ENCODE measurements at places on chromosomes 7 and 10.
A peak's percentile ranks its signal among the peaks of the same experiment; 100 is the strongest.

- no peak for DNase-seq
These were observed 552.3 kb downstream of the PTPRN2 start for GRCh38 chr7:158035343-158035742.

- DNase-seq, result no peak
These were observed 649.6 kb downstream of the TNS3 start for GRCh38 chr7:46932306-46932675.

- no peak for DNase-seq
These were observed 64.6 kb upstream of the KCNMA1 start for GRCh38 chr10:77702166-77702565.

DNA sequence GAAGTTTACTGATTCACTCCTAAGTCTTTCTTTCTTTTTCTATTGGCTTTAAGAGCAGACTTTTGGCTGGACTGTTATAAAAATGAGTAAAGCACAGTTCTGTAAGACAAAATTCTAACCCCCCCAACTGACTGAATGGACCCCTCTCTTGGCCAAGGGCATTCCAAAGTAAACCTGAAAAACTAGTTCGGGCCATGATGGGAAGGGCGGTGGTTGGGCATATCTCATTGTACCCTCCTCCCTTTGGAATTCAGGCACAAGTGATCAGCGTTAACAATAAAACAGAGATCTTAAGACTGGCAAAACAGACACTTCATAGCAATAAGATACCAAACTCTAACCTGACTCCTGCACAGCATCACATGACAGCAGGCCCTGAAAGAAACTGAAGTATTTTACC lies 6.1 kb upstream of the KIF20B start:
- DNase-seq, result no peak

DNA sequence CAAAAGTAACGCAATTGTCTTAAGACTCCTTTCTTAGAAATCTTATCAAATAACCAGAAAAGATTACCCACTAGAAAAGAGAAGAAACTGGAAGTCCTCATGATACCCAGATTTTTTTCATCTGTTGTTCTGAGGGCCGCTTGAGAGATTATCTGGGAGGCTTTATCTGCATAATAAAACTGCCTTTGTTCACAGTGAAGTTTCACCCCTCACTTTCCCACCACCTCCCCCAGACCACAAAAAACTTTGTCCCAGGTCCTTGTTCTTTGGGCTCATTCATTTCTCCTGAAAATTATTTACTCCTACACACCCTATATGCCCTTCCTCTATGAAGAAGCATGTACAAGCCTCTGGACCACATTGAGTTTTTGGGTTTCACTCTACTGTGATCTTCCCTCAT lies 745.1 kb upstream of the COBL start:
- DNase-seq, result no peak

- DNase-seq, result no peak
These were observed 169.7 kb upstream of the PHYHIPL start for GRCh38 chr10:59006511-59007306.

DNA sequence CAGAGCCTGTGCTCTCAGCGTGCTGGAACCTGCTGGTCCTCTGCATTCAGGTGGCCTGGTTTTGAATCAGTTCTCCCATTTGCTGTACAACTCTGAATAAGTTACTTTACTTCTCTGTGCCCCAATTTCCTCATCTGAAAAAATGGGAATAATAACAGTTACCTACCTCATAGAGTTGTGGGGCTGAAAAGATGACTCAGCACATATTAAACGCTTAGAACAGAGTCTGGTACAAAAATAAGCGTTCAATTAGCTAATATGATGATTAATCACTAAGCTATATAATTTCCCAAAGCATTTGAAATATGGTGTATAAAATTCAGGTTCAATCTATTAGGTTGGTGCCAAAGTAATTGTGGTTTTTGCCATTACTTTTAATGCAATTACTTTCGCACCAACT lies 259.1 kb downstream of the PRPF18 start:
- no peak for DNase-seq

- peak; percentile 27 for DNase-seq
These were observed 34.8 kb downstream of the GRID2IP start for GRCh38 chr7:6516387-6516983.

DNA sequence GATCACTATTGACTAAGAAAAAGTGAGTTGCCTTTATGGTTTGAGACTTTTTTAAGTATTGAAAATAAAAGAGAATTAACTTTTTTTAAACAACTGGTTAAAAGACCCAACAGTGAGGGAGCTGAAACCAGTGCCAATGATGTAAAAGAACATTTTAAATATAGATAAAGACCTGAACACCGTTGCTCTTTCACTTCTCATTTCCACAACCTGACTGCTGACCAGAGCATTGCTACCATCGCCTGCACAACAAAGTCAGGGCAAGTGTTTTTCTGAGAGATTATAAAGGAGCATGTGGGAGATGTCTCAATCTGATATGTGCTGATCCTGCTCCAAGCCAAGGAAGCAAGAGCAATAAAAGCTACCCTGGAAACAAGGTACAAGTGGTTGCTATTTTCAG lies 34.7 kb downstream of the IMMP2L start:
- DNase-seq, result no peak

DNA sequence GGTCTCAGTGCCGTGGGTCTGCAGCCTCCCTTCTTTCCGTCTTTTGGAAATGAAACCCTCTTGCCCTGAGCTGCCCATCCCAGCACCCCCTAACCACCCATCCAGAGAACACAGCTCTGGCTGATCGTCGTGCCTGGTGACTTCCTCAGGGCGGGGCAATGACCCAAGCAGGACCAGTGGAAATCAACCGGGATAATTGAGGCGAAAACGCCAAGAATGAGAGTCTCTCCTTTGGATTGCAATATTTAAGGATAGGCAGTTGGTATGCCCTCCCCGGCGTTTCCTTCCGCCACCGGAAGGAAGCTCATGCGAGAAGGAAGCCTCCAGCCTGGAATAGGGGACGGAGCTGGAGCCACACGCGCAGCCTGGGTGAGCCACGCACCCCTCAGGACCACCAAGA lies 73.7 kb upstream of the PFKP start:
- DNase-seq, result no peak

DNA sequence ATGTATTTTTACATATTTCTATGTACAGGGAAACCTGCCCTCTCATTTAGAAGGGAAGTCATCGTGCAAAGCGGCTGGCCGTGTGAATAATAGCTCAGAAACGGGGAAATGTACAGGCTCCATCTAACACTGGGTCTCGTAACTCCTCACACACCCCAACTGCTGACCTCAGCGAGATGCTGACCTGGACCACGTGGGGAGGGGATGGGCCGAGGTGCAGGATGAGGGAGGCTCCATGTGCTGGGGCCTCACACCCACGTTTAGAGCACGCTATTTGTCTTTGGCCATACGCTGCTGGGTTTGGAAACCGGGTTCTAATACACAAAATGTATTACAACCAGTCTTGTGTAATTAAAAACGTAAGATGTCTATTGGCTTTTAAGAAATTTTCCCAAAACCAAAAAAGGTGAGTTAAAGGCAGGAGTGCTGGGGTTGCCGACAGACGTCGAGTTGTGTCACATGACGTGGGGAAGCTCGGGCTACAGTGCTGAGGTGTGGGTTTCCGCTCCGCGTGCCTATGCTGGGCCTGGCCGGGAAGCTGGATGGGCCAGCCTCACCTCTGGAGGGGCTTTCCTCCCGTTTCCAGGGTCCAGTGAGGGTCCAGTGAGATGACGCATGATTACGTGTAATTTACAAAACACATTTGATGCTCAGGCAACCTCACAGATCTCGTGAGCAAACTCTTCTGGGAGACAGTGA lies 215.6 kb downstream of the DNAJB6 start:
- no peak for DNase-seq

- no peak for DNase-seq
These were observed 8.4 kb downstream of the RAB18 start for GRCh38 chr10:27512548-27512947.

DNA sequence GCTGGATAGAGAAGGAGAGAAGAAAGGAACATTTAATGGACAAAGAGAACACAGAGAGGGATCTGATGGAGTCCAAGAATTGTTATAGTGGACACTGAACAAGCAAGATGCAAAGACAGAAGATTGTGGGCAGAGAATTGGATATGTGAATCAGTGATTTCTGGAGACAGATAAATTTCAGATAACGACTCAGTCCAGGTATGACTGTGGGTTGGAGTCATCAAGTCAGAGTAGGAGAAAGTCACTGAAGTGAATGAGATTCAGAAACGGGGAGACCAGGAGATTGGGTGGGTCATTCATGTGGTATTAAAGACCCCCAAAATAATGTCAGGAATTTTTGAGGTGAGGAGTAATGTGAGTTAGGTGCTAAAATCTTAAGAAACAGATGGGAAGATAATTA lies 23.0 kb downstream of the ASB4 start:
- no peak for DNase-seq

- no peak for DNase-seq
These were observed 195.4 kb downstream of the MAD1L1 start for GRCh38 chr7:2037301-2037807.

- DNase-seq, result no peak
These were observed 353.4 kb downstream of the TNS3 start for GRCh38 chr7:47228386-47229014.

- no peak for DNase-seq
These were observed 15.6 kb upstream of the TNRC18 start for GRCh38 chr7:5439209-5439571.

DNA sequence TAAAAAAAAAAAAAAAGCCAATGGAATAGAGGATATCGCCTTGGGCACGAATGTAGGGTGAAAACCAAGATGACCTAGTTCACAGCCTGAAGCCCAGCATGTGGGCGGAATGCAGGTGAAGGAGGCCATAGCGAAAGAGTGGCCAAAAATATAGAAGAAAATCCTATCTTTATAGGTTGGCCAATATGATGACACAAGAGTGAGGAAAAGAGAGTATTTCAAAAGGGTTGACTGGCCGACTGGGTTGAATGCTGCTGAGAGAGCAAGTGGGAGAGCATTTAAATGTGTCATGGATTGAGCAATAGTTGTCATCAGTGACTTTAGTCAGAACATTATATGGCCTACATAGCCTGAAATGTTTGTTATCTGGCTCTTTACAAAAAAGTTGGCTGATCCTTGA lies 17.2 kb upstream of the GLI3 start:
- no peak for DNase-seq

GRCh38 chr10:117334926-117335325 lies 40.3 kb downstream of the PDZD8 start:
- DNase-seq, result no peak

DNA sequence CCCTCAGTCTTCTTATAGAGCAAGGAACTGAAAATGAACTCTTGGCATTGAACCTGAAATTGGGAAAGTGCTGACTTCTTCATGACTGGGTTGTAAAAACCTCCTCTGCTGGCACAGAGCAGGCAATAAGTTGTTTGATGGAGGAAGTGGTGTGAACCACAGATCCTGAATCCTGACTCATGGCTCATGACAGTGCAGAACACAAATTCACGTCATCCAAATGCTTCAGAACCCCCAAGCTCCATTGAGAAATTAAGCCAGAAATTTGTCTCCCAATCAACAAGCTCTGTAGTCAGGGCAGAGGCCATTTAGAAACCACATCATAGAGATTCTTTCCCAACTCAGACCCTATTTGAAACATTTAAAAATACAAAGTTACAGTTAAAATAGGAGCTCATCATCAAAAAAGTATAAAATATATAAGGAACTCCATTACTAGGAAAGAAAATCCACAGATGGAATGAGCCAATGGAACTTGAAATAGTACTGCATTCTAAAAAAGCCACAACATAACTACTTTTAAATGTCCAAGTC lies 10.3 kb upstream of the STK17A start:
- DNase-seq, result no peak

DNA sequence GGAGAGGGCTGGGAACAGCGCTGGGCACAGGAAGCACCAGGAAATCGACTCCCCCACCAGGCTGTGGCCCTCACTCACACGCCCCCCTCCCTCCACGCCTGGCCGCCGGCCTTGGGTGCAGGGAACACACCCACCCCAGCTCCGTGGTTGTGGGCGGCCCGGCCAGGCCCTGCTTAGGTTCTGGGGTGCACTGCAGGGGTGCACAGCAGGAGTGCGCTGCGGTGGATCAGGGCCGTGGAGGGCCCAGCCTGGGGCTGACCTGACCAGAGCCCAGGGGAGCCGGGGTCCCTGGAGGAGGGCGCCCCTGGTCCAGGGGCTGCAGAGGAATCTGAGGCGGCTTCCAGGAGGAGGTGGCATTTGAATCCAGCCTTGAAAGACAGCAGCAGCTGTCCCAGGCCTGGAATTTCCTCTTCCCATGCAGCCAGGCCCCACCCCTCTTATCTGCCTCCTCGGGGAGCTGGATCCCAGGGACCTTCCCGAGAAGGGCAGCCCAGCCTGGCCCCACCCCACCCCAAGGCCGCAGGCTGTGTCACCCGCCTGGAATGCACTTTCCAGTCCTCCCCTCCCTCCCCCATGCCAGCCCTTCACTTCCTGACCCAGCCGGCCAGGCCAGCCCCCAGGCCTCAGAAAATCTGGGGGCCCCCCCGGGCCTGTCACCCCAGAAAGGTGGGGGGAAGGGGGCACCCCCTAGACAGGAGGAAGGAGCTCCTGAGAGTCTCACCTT lies 18.4 kb upstream of the PDGFA start:
- DNase-seq, result no peak

DNA sequence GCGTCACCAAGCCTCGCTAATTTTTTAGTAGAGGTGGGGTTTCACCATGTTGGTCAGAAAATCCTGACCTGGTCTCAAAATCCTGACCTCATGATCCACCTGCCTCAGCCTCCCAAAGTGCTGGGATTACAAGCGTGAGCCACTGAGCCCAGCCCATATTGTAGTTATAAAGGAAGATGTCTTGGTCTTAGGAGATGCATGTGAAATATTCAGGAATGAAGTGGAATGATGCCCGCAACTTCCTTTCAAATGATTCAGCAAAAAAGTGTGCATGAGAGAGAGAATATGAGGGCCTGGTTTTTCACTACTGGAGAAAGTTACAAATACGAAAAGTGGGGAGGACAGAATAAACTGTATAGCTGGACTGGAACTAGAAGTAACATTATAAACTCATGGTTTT lies 15.9 kb downstream of the TMEM209 start:
- no peak for DNase-seq

- DNase-seq, result no peak
These were observed 1.5 kb downstream of the PLEKHA8 start for GRCh38 chr7:30029696-30030095.

DNA sequence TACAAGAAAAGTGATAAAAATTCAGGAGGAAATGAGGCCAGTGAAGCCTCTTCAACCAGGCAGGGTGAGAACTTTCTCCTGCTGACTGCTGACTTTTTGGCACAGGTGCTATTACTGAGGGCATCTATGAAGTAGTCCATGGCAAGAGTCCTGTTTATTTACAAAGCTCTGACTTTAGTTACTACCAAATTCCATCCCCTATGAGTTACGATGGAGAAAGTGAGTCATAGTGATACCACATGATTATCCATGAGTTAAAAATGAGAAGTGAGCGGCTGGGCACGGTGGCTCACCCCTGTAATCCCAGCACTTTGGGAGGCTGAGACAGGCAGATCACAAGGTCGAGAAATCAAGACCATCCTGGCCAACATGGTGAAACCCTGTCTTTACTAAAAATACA lies 19.9 kb downstream of the CCDC3 start:
- no peak for DNase-seq

GRCh38 chr7:155229548-155230168 lies 68.0 kb upstream of the INSIG1 start:
- no peak for DNase-seq

DNA sequence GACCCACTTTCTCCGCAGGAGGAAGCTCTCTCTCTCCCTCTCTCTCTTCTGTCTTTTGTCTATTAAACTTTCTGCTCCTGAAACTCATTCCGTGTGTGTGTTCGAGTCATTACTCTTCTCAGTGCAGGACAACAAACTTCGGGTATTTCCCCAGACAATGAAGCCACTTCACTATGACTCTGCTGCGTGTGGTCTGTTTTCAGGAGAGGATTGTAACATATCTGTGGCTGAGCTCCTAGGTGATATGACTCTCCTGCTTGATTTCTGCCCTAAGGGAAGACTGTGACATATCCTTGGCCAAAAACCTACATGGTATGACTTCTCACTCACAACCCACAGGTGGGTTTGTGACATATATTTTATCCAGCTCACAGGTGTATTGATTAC lies 39.9 kb upstream of the ZNF107 start:
- no peak for DNase-seq
